Skin of body (tissue), 3 donors: ENCODE measurements at places on chromosomes 11 and 22. TPM values are rescaled to one million over a fixed set of nuclear protein-coding genes. Genes with fewer than 3 reads are reported as not detected.

The PKP3 gene
- 71.2 TPM for total RNA-seq

The NEFH gene
- total RNA-seq = 1.3 TPM

DNA sequence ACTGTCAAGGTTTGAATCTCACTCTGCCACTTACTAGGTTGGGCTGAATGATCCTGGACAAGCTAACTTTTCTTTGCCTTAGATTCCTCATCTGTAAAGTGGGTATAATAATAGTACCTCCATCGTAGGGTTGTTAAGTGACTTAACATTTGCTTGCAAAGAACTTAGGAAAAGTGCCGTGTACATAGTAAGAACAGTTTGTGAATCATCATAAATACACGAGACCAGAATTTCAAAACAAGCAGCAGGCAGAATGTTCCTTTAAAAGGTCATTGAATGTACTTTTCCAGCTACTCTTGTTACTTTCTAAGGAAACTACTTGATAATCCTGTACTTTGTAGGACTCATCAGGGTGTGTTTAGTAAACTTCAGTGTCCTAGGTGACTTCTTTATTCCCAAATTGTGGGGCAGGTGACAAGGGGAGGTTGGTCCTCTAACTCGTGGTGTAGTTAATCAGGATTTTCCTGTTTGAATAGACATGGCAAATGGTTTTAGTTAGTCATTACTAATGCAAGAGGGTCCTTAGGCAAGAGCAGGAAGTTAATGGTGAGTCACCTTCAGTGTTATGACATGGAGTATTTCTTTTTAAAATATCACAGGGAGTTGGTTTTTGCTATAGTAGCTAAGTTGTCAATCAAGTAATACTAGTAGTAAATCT is 67.9 kb downstream of the YAP1 start:
- no peak for DNase-seq

The CCDC81 gene
- 2.3 TPM for total RNA-seq

GRCh38 chr11:69976794-69977193 is 101.3 kb upstream of the ANO1 start:
- no peak for DNase-seq

The SHISA8 gene
- not detected for total RNA-seq

- DNase-seq = no peak
These were observed 177.7 kb downstream of the SNX19 start for GRCh38 chr11:130738611-130739010.

DNA sequence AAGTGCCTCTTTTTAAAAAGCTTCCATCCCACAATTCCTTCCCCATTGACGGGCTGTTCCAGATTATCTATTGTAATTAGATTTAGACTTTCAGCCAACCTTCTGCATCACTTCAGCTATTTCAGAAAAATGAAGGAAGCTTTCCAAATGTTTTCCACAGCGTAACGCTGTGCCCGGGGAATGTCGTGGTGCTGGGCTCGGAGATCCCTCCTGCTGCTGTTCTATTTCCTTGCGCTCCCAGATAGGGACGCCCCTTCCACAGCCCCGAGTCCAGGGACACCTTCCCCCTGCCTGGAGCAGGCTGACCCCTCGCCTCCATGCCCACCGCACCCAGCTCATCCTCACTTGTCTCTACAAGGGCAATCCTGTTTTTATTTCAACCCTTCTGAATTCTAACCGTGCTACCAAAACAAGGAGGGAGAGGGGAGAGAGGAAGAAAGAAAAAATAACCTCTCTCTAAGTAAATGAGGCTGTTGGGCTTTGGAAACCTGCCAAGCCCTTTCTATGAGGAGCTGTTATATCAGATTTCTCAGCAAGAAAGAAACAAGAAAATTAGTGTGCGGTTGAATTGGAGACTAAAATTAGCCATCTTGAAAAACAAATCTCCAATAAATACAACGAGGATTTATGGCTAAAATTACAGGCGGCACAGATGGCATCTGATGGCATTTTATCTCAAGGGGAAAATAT is 366.9 kb downstream of the BRD1 start:
- DNase-seq = peak; percentile 24

The PATE2 gene
- total RNA-seq = not detected

The WNT11 gene
- 33.0 TPM for total RNA-seq

- no peak for DNase-seq
These were observed 127.4 kb upstream of the LMO1 start for GRCh38 chr11:8390851-8391612.

DNA sequence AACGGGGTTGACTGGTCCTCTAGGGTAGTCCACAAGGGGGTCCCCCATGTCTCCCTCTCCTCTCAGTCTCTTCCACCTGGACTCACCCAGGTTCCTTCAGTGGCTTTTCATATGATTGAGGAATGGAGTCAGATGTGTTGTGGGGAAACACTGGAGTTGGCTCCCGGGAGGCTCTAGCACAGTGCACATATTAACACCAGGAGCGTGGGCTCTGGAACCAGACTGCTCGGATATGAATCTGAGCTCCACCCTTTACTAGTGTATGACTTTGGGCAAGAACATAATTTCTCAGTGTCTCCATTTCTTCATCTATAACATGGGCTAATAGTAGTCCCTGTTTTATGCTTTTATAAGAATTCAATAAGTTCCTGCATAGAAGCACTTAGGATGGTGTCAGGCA is 157.0 kb downstream of the GRIK4 start:
- DNase-seq = no peak

DNA sequence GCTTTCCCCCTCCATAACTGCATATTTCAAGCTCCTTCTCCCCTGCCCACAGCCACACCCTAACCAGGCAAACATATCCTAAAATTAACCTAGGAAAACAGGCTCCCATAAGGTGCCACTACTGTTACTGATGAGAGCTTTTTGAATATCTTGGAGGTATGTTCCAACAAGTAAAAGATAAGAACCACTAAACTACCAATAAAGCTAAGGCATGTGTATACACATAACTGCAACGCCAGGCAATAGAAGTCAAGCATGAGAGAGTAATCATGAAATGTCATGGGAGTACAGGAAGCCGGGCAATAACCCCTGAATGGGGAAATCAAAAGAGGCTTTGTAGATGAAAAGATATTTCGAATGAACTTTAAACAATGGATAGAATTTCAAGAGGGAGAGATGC is 9.3 kb downstream of the MMP13 start:
- DNase-seq = no peak

The PRG2 gene
- 6.8 TPM for total RNA-seq

GRCh38 chr22:42862045-42862734 is 5.1 kb upstream of the ARFGAP3 start:
- no peak for DNase-seq

The RIMBP3B gene
- 0.10 TPM for total RNA-seq

The ROBO4 gene
- total RNA-seq = 9.7 TPM

The GAS2 gene
- 18.9 TPM for total RNA-seq

DNA sequence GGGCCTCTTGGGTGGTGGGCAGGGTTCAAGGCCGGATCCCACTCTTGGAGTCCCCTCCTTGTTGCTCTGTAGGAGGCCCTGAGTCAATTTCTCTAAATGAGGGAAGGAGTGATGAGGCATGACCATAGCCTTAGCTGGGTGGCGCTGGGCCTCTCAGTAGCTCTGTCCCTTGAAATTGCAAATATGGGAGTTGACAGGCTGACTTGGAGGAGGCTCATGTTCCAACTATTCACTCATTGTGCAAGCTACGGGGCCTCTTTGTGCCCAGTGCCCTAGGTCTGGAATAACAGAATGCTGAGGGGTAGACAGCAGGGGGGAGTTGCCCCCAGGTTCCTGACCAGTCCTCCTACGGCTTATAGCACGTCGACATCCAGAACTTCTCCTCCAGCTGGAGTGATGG is 8.0 kb downstream of the SELENOM start:
- no peak for DNase-seq

- no peak for DNase-seq
These were observed 15.7 kb downstream of the SNU13 start for GRCh38 chr22:41672780-41673509.

DNA sequence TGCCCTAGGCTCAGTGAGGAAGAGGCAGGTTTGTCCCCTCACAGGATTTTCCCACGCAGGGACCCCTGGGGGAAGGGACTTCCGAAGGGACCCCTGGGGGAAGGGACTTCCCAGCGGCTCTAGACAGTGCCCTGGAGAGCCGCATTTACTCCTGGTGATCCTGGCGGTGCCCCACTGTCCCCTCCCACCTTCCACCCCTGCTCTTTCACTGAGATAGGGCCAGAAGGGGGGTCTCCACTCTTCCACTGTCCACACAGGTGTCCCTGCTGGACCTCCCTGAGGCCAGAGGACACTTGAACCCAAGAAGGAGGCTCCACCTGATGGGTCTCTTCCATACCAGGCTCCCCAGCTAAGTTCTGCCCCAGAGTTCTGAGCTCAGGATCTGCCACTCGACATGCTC is 1333.9 kb downstream of the BRD1 start:
- DNase-seq = no peak

DNA sequence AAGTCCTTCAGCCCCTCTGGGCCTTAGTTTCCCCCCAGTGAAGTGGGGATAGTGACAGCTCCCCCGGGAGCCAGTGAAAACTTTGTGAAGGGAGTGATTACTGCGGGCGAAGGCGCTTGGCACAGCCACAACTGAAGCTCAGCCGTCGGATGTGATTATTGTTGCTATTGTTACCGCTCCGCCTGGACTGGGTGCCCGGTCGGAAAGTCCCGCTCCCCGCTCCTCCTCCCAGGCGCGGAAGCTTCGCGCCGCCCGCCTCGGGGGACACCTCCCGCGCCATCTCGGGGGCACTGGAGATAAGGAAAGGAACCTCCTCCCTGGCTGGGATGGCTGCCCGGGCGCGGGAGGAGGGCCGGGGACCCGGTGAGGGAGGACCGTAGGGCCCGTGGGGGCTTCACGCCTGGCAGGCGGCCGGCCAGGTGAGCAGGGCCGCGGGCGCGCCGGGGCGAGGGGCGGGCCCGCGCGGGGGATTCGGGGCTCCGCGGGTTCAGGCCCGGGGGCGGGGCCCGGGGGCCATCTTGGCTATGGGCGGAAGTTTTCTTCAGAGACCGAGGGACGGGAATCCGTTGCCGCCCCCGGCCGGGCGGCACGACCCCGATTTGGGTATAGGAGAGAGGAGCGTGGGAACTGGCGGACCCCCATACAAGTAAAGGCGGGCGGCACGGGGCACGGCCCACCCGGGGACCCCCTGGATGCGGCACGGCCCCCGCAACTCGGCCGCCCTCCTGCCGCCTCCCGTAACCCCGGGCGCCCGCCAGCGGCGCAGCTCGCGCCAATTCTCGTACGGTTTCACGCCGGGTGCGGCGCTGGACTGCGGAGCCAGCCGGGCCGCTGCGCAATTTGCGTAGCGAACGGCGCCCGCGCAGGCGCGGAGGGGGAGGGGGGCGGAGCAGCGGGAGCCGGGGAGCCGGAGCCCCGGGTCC is at the start of gene GPR137:
Gene GPR137 (plus strand): TSS at position 887 of the 923 bp plus-strand sequence. CDS start 677 bp downstream, outside the sequence.
- DNase-seq = peak; percentile 86

The LIF gene
- 1.9 TPM for total RNA-seq

DNA sequence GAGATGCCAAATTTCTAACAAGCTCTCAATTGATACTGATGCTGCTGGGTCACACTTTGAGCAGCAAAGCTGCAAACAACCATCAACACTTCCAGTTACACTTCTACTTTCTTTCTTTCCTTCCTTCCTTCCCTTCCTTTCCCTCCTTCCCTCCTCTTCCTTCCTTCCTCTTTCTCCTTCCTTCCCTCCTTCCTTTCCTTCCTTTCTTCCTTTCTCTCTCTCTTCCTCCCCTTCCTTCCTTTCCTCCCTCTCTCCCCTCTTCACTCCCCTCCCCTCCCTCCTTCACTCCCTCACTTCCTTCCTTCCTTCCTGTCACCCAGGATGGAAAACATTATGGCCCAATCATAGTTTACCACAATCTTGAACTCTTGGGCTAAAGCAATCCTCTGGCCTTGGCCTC is 33.0 kb upstream of the PIK3C2A start:
- DNase-seq = no peak

GRCh38 chr11:359181-359714 is 10.1 kb upstream of the B4GALNT4 start:
- no peak for DNase-seq

The SLCO2B1 gene
- total RNA-seq = 9.8 TPM

- no peak for DNase-seq
These were observed 2.7 kb downstream of the PNPLA3 start for GRCh38 chr22:43926349-43926710.

GRCh38 chr11:88280673-88281316 is 56.7 kb downstream of the CTSC start:
- DNase-seq = peak; percentile 26

DNA sequence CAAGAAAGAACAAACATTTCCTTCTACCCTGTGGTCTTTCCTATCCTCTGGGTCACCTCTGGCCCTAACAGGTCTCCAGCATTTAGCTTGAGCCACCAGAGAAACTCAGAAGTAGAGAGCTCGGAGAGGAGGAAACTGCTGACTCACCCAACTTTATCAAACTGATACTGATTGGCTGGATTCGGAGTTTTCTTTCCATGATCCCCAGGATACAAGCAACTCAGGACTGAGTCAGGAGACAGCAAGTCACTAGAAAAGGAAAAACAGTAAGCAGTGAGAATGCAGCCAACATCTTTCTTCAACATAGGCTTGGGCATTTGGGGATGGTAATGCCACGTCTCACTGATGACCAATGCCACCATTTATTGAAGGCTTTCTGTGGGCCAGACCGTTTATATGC is 32.7 kb downstream of the THOC5 start:
- DNase-seq = no peak

GRCh38 chr11:63635762-63636465 is 21.7 kb upstream of the PLAAT3 start:
- peak; percentile 45 for DNase-seq
